NK-92 treated with Interleukin-12 subunit alpha and Interleukin-12 subunit beta, amount 100 ng/mL, for 24 hours (cell line): ENCODE measurements at places on chromosomes 7 and 10.

DNA sequence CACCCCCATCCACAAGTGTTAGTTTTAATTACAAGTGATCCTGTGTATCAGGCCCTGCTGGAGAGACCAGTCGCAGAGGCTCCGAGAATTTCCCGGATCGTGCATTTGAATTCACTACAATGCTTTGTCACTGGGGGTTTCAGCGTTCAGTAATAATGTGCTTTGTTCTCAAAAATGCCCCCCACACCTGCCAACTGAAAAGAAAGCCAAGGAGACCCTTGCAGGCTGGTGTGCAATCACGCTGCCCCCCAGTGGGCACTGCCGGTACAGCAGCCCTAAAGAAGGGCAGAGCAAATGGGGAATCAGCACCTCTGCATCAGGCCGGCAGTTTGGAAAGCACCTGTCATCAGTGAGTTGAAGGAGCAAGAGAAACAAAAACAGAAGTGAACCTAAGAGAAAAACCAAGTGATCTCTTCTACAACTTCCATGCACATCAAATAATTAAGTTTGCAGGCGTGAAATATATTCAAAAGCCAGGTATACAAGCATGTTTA is 177.6 kb downstream of the PARD3 start:
- DNase-seq: peak; percentile 6

GRCh38 chr10:118595064-118595420 is 406 bp downstream of the PRLHR start:
- DNase-seq: no peak

DNA sequence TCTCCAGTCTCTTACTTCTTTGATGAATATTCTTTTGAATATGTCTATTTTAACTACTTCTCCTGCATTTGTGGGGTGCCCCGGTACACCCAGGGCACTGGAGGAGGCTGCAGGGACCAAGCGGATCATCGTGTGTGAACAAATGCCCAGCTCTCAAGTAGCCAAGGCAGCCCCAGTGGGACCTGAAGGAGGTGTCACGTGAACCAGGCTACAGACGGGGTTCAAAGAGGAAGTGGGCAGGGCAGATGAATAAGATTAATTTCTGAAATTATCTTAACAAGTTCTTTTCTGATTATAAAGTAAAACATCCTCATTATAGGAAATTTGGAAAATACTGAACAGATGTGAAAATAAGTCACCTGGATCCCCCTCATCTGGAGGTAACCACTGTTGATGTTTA is 78.4 kb upstream of the DUSP5 start:
- DNase-seq: no peak

DNA sequence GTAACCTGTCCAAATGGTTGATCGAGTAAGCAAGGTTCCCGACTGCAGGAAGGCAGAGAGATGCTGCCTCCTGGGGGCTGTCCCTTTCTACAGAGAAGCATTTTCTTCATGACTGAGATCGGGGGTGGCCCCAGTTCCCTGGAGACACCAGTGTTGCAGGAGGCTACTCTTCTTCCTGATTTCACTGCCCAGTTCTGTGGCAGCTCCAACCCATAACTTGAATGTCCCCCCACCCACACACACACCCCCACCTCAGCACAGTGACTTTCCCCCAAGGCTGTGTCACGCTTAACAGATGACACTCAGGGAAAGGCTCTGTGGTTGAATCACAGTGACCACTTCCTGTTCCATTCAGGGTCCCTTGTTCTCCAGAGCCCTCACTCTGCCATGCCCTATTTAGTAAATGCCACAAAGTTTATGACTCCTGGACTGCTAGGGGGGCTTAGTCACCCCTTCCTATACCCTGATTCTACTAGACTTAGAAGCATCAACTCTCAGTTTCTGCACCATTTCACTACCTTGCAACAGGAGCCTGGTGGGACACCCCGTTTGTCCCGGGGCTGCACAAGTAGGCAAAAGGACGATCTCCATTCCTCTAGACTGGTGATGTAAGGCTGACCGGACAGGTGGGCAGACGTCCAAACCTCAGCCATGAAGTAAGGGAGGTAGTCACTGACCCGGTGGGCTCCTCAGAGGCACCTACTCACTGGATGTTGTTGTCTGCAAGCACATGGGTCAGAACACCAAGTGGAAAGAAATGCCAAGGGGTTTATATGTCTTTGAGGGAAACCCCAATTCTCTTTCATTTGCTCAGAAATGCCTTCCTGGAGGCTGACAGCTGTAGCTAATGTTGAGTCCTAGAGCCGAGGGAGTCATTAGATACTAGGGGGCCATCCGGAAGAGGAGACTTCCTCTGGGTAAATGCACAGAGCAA is 31.3 kb upstream of the SMC3 start:
- DNase-seq: peak; percentile 76

GRCh38 chr10:132346806-132347205 is 14.8 kb downstream of the LRRC27 start:
- no peak for DNase-seq

DNA sequence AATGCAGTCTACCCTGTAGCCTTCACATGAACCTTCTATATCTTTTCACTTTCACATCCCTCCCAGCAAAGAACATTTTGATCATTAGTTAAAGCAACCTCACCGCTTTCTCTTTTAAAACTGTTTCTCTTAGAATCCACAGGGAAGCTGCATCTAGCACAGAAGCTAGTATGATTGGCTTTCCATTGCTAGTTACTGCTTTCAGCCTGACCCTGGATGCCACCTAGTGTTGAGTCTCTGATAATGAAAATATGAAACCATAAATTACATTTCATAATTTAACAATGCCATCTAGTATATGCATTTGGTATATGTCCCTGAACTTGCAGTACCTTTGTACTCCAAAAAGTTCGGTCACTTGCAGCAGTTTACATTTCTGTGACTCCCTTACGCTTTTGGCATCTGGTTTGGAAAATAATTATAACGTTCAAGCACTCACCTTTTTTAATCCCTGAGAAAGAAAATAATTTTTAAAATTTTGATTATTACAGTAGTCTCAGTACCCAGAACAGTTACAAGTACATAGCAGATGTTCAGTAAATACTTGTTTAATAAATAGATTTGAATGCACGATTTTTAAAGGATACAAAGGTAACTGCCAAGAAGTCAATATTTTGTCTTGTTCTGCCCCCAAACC is 22.7 kb downstream of the CISD1 start:
- no peak for DNase-seq

GRCh38 chr7:152527610-152528032 is 91.8 kb upstream of the KMT2C start:
- DNase-seq: no peak

GRCh38 chr7:17706734-17707133 is 233.6 kb downstream of the SNX13 start:
- no peak for DNase-seq

DNA sequence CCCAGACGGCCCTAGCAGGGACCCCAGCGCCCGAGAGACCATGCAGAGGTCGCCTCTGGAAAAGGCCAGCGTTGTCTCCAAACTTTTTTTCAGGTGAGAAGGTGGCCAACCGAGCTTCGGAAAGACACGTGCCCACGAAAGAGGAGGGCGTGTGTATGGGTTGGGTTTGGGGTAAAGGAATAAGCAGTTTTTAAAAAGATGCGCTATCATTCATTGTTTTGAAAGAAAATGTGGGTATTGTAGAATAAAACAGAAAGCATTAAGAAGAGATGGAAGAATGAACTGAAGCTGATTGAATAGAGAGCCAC is 184 bp downstream of the CFTR start:
- no peak for DNase-seq

DNA sequence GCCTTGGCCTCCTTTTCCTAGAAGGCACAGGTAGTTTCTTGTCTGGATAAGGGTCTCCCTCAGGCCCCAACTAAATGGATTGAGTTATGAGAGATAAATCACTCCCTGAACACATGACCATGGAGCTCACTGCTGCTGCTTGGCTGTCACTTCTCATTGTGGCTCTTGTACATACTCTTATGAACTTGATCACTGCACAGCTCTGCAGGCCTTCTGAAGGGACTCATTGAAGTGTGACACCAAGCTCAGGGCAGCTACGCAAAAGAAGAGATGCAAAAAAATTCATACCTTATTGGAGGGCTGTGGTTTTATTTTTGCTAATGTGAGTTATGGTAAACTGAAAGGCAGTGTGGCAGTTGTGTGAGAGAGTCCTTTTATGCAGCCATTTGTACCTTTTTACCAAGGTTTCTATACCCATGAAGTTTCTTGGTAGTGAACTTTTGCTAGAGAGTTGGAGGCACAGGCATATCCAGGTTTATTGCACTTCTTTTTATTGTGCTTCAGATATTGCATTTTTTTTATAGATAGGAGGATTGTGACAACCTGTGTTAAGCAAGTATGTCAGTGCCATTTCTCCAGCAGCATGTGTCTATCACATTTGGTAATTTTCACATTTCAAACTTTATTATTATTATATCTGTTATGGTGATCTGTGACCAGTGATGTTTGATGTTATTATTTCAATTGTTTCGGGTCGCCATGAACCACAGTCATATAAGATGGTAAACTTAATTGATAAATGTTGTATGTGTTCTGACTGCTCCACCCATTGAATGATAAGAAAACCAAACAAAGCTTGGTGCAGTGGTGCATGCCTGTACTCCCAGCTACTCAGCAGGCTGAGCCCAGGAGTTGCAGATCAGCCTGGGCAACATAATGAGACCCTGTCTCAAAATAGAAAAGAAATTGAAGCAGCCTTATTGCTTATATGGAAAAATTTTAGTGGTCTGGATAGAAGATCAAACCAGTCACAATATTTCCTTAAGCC is 100.6 kb downstream of the LRRC4 start:
- no peak for DNase-seq

DNA sequence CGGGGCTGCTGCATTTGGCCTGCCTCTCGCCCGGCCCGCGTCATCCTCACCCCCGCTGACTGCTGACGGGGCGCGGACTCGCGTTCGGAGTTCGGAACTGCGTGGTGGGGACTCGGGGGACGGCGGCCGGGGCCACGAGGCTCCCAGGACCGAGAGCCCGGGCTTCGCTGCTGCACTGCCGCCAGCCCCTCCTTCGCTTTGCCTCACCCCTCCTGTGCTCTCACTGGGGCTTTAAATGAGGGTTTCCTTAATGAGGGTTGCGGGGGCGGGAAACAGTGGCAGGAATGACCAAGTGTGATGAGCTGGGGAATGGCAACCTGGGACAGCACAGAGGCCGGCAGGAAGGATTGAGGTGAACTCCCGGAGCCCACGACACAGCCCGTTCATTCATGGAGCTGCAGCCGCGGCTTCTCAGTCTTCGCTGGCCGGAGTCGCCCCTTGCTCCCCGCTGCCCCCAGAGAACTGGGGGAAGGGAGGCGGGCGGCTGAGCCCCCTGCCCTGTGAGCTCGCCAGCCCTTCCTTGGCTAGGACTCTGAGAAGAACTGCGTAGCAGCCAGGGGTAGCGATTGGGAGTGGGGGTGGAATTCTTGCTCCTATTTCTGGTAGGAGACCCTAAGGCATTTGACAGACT is 1.5 kb upstream of the LRRC4 start:
- DNase-seq: no peak
